ENCODE measurements at places on chromosomes 16 and 17.
A peak's percentile ranks its signal among the peaks of the same experiment; 100 is the strongest.

- peak; percentile 33 for DNase-seq
Measured at GRCh38 chr17:82767041-82767754, 15.3 kb downstream of the TBCD start.

GRCh38 chr17:76546556-76547182, 6.8 kb downstream of the PRCD start:
- DNase-seq: no peak

GRCh38 chr16:3186946-3187690, 886 bp upstream of the OR1F1 start:
- no peak for DNase-seq

GRCh38 chr17:80498242-80498919, 22.0 kb upstream of the NPTX1 start:
- peak; percentile 59 for DNase-seq

- DNase-seq: no peak
Measured at GRCh38 chr17:68102318-68102758, 66.8 kb downstream of the KPNA2 start.

GRCh38 chr17:68260051-68260762, 12.4 kb downstream of the AMZ2 start:
- peak; percentile 83 for DNase-seq

- DNase-seq: peak; percentile 84
Measured at GRCh38 chr17:57463103-57463885, 207.0 kb downstream of the MSI2 start.

DNA sequence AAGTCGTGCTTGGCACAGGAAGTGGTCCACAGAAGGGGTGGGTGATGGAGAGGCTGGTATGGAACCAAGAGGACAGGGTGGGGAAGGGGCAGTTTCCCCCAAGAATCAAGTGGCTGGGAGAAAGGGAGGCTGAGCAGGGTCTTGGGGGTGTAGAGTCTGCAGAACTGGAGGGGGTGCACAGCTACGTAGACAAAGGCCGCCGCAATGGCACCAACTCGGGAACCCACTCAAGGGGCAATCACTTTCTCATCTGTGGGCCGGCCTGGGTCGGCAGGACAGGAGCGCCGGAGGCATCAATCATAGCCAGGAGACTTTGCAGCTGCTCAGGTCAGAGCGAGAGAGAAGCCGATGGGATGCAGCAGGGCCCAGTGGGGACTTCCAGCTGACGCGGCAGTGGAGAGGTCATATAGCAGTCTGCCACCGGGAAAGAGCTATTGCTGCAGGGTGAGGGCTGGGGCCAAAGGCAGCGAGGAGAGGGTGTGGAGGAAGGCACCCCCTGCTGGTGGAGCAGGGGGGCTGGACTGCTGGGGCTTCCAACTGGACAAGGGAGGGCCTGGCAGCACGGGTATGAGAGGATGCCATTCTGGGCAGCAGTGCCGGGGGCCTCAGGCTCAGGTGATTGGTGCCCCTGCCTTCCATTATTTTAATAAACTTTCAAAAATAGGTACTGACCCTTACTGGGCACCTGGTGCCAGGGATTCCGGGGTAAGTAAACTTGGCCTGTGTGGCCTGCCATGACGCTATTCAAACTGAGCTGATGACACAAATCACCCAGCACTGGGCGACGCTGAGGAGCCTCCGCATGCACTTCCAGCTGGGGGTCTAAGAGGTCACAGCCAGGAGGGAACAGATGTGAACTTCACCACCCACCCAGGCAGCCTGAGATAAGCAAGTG, 52.5 kb upstream of the MTSS2 start:
- peak; percentile 63 for DNase-seq

DNA sequence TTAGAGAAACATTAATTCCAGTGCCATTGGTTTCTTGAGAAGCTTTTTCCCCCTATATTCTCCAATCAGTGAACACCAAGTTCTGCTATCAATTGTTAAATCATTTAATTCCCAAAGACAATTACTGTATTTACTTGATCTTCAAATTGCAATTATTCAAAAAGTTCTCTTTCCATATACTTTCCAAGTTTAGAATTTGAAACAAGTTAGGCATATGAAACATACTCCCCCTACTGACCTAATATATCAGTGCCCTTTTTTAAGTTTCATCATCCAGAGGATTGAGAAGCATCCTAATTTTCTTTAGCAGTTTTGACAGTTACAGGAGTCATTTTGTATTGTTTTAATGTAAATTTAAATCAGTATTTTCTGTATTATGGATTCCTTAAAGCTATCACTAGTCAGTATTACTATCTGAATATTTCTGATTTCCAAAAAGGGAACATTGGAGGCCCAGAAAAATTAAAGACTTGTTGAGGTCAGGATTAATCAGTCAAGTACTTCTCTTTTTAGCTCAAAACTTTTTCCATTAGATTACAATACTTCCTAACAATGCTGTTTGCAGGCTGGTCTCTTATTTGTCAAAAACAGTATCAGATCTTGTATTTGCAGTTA, 16.3 kb downstream of the MEIOC start:
- peak; percentile 34 for DNase-seq

GRCh38 chr17:78600181-78600721, 23.1 kb upstream of the DNAH17 start:
- peak; percentile 10 for DNase-seq

- DNase-seq: no peak
Measured at GRCh38 chr17:71067669-71068407, 898.5 kb downstream of the KCNJ2 start.

GRCh38 chr17:40303009-40303657, 5.8 kb upstream of the RARA start:
- peak; percentile 64 for DNase-seq

DNA sequence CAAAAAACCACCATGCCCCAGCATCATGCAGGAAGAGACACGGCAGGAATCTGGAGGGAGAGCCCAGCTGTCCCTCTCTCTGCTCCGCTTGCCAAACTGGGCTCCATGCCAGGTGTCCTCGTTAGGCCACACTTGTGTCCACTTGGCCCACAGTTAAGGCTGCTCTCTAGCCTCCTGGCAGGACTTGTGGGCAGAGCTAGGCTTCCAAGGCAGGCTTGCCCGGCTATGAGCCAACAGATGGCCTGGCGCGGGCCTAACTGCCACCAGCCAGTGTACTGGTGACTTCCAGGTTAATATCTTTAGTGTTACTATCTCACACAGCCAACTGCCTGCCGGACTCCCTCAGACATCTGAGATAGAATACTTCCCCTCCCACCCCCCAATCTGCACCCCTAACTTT, 10.6 kb downstream of the ATP6V0D1 start:
- no peak for DNase-seq

DNA sequence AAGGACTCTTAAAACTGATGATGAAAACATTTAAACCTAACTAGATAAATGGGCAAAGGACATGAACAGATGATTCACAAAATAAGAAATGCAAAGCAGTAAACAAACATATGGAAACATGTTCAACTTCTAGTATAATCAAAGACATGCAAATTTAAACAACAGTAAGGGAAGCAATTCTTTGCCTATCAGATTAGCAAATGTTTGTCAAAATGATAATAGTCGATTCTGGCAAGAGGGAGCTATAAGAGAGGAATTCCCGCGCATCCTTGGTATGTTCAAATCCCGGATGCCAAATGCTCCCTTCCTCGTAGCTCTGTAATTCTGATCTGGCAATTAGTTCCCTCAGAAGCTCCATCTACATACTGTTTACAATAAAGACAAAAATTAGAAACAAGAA, 320.5 kb downstream of the PHKB start:
- no peak for DNase-seq

DNA sequence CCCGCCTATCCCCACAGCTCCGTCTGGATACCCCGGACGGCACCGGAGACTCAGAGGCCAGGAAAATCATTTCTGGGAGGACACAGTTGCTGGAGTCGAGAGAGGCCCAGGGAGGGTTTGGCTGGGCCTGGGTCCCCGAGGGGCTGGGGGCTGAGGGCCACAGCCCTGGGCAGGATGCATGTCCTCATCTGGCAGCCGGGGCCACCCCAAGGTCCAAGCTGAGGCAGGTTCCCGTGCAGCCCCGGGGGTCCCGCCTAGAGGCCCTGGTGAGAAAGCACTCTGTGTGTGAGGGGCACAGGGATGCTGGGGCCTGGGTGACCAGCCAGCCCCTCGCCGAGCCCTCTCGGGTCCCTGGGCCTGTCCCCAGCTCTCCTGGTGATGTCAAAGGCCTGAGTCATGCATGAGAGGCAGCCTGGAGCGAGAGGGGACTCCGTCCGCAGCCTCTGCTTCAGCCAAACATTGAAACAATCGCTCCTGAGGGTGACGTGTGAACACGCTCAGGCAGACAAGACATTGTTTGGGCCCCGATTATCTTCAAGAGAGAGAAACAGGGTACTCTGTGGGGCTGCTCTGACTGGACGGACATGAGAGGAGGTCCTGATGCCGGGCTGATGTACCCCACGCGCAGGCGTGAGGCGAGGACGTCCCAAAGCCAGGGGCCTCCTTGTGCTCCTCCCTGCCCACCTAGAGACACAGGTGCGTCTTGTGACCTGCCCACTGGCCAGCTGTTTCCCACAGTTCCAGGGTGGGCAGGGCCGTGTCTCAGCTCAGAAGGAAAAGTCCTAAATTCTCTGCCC, 25.8 kb upstream of the C1QTNF8 start:
- DNase-seq: no peak

GRCh38 chr16:71628810-71629209, 2.8 kb downstream of the MARVELD3 start:
- DNase-seq: peak; percentile 64

- DNase-seq: no peak
Measured at GRCh38 chr17:43756201-43756600, 2.4 kb downstream of the SOST start.

- peak; percentile 42 for DNase-seq
Measured at GRCh38 chr17:82781894-82782274, 30.0 kb downstream of the TBCD start.

DNA sequence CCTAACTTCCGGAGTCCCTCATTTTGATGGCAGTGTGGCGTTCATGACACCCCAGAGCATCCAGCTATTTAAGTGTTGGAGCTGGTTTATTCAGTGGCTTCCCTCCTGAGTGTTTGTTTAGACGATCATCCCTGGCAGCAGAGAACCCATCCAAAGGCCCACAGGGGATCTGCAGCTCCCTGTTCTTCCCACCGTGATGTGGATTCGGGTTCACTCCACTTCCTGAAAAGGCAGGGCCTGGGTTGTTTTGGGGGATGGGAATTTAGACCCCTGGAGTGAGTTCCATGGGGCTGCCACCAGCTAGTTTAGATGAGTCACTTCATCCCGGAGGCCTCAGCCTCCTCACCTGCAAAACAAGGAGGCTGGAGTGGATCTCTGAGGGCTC, 2.3 kb downstream of the KSR1 start:
- no peak for DNase-seq

DNA sequence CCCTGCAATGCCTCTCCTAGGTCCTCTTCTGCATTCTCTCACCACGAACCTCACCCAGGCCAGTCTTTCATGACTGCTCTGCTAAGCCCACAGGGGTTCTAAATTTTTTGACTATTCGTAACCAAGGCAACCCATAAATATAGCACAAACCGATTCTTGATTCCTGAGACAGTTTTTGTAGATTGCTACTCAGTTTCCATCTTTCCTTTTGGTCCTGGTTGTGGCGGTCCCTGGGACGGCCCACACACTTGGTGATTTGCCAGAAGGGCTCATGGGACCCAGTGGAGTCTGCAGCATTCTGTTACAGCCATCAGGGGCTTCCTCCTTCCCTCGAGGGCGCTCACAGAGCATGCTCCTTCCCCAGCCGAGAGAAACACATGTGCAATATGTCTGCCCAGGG, 23.4 kb upstream of the MGAT5B start:
- DNase-seq: no peak

- DNase-seq: no peak
Measured at GRCh38 chr17:79657861-79658810, 47.3 kb upstream of the RBFOX3 start.

DNA sequence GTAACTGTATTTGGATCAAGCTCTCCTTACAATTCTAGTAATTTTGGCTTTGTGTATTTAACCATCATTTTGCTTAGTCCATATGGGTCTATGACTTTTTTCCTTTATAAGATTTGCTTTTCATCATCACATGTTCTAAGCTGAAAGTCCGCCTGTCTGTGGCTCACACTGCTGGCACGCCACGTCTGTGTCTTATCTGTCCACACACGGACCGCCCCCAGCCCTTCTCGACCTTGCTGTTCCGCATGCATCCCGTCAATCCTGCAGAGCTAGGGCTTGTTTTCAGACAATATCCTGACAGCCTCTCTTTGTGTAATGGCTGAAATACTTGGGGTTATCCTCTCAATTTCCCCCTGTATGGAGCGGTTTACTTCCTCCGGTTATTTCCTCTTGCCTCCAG, 8.4 kb upstream of the ALDH3A1 start:
- DNase-seq: no peak

DNA sequence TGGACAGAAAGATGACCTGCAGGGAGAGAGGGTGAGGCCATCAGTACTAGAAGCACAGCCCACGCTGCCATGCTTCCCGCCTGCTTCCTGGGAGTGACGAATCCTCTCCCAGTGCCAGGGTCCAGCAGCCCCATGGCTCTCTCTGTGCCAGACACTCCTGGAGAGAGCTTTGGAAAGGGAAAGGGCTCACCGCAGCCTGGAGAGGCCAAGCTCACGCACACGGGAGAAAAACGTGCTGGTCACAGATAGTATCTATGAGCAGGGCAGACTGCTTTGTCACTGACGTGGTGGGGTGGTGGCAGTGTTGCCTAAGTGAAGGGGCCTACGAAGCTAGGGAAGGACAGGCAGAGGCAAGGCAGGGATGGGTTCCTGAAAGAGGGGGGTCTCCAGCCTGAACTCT, 5.4 kb downstream of the WBP2 start:
- DNase-seq: no peak

GRCh38 chr17:3615160-3615870, 6.1 kb upstream of the TRPV1 start:
- DNase-seq: no peak

DNA sequence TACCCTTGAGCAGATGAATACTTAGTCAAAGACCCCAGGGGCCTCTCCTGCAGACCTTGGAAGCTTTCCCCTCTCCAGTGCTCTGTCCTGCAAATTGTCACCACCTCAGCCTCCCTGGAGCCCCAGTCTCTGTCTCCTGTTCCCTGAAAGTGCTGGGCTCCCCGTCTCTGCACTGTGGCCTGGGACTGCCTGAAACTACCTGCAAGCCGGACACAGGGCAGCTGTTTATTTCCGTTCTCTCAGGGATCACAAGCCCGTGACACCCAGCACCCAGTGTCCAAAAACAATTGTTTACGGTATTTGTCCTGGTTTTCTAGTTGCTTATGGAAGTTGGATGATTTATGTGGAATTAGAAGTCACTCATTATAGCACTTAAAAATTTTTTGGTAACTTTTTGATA, 81.6 kb upstream of the CHMP6 start:
- DNase-seq: no peak

- DNase-seq: no peak
Measured at GRCh38 chr17:57562184-57562698, 182.9 kb downstream of the CCDC182 start.

- no peak for DNase-seq
Measured at GRCh38 chr17:42845556-42845917, 1.2 kb downstream of the AOC2 start.

GRCh38 chr17:36135465-36135864, 31.8 kb downstream of the CCL4 start:
- DNase-seq: no peak

- DNase-seq: no peak
Measured at GRCh38 chr16:31323959-31324629, 30.9 kb upstream of the ITGAX start.
